ENCODE measurements at places on chromosomes 3 and 15. TPM values are rescaled to one million over a fixed set of nuclear protein-coding genes. Genes with fewer than 3 reads are reported as not detected.

The CGNL1 gene
- 2.2 TPM for total RNA-seq

The NR1I2 gene
- total RNA-seq: not detected

The HIGD2B gene
- total RNA-seq: not detected

The CCR3 gene
- not detected for total RNA-seq

The PLXNB1 gene
- 23.4 TPM for total RNA-seq

GRCh38 chr3:81839504-81840094 lies 78.2 kb upstream of the GBE1 start:
- DNase-seq: no peak

- DNase-seq: no peak
Measured at GRCh38 chr15:90325726-90326125, 26.4 kb upstream of the ZNF774 start.

DNA sequence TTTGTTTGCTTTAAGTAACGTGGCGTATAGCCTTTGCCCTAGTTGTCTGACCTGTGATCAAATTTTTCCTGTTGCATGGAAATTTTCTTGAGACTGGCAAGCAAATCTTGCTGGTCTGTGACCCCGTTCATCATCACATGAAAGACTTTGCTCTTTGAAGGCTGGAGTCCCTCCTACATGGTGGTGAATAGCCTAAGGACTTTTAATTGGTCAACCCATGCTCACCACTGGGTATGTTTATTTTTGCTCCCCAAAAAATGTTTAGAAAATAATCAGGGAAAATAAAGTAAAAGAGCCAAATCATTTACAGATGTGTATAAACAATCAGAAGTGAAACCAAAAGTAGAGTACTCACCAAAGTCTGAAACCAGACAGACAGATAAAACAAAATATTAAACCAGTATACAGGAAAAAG lies 1075.3 kb upstream of the ALCAM start:
- no peak for DNase-seq

- peak; percentile 64 for DNase-seq
Measured at GRCh38 chr15:61749169-61749568, 311.1 kb downstream of the VPS13C start.

DNA sequence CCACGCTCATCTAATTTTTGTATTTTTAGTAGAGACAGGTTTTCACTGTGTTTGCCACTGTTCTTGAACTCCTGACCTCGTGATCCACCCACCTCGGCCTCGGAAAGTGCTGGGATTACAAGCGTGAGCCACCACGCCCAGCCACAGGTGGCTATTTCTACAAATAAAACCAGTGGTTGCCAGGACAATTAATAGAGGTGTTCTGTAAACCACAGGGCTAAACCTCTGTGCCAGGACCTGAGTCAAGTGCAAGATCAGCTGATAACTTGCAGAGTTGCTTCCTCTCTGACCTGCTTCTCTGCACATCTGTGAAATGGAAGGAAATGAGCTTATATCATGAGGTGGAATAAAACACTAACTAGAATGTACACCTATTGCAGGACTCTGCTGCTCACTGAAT lies 72.8 kb downstream of the CD200R1L start:
- no peak for DNase-seq

DNA sequence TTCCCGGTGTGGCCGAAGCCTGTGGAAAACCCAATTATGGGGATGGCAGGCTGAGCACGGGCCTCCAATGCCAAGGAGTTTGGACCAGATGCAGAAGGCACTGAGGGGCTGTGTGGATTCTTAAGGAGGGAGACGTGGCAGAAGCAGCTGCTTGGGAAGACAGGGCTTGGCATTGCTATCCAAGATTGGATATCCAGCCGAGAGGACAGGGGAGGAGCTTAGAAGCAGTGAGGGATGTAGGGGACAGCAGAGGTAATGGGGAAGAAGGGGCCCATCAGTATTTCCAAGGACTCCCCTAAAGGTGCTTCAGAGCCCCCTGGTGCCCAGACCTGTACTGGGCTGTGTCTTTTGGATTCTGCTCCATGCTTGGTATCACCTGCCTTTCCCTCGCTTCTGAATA lies 112.8 kb upstream of the TLE3 start:
- no peak for DNase-seq

DNA sequence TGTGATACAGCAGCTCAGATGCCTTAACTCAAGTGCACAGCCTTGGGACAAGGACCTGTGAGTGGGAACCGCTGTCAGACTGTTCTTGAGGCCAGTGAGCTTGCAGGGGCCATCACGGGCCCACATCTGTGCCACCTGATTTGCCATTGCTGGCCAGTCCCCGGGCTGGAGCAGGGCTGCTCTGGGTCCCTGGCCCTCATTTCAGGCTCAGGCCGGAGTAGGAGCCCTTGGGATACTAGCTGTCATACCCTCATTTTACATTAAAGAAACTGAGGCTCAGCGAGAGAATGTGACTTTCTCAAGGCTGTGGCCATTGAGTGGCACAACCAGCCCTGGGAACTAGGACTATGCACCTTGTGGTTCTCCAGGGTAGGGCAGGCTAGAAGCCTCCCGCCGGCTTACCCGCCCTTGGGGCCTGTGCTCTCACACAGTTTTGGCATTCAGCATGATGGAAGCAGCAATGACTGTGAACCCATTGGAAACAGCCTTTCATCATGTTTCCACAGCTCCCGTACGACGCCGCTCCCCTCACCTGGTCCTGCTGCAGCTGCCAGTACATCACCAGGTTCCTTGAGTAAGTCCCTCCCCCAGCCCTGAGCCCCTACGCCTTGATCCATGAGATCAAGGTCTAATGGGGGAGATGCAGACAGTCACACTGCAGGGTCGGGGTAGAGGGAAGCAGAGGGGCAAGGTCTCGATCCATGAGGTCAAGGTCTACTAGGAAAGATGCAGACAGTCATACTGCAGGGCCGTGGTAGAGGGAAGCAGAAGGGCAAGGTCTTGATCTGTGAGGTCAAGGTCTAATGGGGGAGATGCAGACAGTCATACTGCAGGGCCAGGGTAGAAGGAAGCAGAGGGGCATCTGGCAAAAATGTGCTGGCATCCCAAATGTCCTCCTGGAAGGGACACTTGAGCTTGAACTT lies 42.2 kb downstream of the GOLGA6L10 start:
- no peak for DNase-seq

DNA sequence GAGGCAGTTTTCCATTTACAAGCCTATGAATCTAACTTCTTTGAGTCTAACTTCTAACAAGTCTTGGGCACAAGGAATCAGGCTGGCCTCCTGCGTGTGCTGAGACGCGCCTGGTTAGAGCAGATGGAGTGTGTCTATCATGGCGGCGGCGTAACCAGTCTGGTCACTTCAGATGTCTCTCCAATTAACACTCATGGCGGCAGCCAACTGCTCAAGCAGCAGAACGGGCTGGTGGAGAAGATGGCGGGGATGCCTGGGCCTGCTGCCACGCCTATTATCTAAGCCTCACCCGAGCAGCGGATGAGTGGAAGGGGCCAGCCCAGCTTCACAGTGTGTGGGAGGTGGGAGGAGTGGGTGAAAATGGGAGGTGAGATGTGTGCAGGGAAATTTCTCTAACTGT lies 246.4 kb upstream of the TPRG1 start:
- no peak for DNase-seq

- DNase-seq: peak; percentile 70
Measured at GRCh38 chr3:112086076-112086854, at the start of gene C3orf52. Gene C3orf52, plus strand, starts transcription at chr3:112086389. Its CDS starts 19 bp downstream, at chr3:112086408.

- no peak for DNase-seq
Measured at GRCh38 chr3:105367063-105367405, 325 bp downstream of the ALCAM start.

DNA sequence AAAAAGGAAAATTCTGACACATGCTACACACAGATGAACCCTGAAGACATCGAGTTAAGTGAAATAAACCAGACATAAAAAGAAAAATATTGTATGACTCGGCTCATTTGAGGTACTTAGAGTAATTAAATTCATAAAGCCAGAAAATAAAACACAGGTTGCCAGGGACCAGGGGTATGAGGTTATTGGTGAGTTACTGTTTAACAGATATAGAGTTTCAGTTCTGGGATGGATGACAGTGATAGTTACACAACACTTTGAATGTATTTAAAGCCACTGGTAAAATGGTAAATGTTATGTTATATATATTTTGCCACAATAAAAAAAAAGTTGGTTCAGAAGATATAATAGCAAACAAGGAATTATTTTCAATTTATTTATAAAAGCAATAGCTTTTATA lies 436.1 kb upstream of the WNT5A start:
- no peak for DNase-seq
